Stimulated activated CD8-positive, alpha-beta memory T cell treated with anti-CD3 and anti-CD28 coated beads, Interleukin-7, amount 100 ng/mL, for 4 hours (primary cell): ENCODE measurements at places on chromosomes 6 and 20.

DNA sequence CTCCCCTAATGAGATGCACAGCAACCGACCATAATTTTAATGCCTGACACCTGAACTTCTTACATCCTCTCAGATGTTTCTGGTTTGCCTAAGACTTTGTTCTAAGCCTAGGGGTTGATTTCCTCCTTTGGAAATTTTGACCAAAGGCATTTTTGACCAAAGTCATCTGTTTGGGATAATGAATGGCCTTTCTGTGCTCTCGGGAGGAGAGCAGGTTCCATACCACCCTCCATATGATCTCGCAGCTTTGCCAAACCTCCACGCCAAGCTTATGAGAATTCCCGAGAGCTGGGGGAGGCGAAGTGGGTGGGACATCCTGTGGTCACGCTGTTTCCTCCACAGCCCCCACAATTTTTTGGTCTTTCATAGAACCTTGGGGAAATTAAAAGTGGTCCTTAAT lies 91.7 kb downstream of the SCML4 start:
- no peak for DNase-seq

DNA sequence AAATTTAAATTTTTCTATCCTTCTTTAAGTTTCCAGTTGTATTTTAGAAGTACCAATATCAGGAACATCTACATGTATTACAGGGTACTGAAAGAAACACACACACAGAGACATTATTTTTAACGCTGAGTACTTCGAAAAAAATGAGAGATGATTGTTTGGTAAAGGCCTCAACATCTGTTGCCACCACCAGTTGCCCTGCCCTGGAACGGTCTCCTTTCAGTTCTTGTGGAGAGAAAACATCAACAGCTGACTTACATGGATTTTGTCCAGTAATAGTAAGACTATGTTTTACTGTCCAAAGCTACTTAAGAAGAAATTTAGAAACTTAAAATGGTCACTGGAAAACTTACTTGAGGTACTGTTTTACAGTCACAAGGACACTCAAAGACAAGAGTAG lies 16.7 kb downstream of the HMGCLL1 start:
- no peak for DNase-seq

DNA sequence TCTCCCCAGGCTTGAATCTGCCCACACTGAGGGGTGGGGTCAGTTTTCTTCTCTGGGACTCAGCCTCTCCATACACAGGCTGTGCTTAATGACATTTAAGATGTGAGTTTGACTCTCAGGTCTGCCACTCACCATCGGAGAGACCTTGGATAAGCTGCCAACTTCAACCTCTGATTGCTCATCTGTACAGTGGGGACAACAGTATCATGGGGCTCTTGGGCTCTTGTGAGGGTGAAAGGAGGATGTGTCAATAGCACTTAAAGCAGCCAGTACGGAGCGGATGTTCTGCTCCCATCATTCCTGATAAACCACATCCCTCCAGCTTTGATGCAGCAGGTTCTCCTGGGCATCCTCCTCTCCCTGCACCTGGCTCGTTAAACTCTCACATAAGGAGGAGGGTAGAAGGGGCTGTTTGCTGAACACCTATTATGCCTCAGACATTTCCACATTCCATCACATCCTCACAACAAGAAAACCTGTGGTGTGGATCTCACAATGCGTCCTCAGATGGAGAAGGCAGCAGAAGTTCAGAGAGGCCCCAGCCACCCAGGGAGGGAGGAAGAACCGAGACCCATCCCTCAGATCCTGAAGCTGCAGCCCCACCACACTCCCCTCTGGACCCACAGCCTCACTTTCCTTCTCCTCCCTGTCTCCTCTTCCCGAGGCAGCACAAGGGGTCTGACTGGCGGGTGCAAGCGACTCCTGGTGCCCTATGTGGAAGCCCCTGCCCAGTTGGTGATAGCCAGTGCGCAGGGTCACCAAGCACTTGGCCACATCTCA lies 1.9 kb upstream of the PDYN start:
- no peak for DNase-seq

GRCh38 chr20:19737025-19737424 lies 21.0 kb upstream of the RIN2 start:
- no peak for DNase-seq

DNA sequence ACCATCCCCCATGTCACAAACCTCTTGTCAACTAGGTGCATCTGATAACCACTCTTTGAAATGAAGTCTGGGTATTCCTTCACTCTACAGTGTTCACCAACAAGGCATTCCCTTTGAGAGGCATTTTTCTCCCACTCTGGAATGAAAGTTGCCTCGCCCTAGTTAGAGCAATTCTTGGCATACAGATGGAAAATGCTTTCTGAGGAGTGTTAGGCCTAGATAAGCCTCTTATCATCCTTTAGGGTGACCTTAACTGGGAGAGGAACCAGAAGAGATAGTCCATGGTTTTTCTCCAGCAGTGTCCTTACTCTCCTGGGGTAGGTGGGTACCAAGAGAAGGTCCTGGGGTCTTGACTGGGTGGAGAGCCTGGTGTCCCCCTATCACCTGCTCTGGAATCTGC lies 14.8 kb downstream of the CLIC5 start:
- DNase-seq: no peak

GRCh38 chr20:62508641-62509051 lies 32.9 kb upstream of the GATA5 start:
- DNase-seq: no peak

DNA sequence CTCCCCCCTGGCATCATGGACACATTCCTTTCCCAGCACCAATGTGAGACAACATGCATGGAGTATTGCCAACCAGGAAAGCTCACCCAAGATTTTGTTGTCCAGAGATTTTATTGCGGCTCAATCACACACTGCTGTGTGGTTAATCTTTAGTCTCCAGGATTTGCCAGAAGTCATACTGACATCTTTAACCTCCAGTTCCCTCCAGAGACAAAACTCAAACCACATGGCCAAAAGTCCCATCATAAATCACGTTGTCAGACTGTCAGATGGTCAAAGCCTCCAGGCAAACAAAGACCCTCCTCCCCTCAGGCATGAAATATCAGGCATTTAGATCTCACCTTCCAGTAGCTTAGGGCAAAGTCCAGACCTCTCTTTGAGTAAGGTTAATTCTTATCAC lies 97.3 kb upstream of the OPRM1 start:
- DNase-seq: no peak

DNA sequence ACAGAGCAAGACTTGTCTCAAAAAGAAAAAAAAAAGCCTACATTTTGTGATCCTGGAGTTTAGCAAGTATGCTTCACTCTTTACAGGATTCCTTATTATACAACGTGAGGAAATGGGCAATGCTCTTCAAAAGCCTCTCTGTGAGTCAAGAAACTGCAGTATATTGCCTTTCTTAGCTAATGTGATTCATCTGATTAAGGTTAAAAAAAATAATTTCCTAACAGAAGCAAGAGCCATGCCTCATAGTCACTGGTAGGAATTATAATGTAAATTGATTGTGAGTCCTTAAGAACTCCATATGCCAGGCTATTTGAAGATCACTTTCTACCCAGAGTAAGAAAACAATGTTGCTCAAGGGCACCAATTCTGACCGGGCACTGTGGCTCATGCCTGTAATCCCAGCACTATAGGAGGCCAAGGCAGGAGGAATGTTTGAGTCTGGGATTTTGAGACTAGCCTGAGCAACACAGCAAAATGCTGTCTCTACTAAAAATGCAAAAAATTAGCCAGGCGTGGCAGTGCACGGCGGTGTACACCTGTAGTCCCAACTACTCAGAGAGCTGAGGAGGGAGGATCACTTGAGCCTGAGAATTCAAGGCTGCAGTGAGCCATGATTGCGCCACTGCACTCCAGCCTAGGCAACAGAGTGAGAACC lies 43.3 kb downstream of the SLC26A8 start:
- DNase-seq: no peak
